Naive B cell (primary cell): ENCODE measurements at places on chromosomes 6 and 20. TPM values are rescaled to one million over a fixed set of nuclear protein-coding genes. Genes with fewer than 3 reads are reported as not detected.

The MYL9 gene
- 0.57 TPM for polyA plus RNA-seq

The ERVFRD-1 gene
- polyA plus RNA-seq, result 0.15 TPM

The DCDC2 gene
- polyA plus RNA-seq, result not detected

DNA sequence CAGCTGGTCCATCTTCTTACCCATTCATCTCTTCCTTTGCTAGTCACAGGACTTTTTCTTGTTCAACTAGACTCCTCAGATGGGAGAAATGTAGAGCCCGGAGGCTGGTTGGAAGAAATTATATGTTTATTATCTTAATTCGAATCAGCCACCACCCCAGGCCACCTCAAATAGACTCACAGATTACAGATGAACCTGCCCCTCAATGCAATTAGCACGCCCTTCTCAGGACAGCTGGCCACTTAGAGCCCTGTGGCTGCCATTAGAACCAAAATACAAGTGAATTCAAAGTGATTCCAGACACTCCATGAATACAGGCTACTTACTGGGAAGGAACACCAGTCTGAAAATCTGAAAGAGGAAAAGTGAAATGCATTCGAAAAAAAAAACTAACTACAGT lies 176.4 kb downstream of the MAFB start:
- no peak for DNase-seq

- DNase-seq, result no peak
Measured at GRCh38 chr20:23349338-23350195, 1.0 kb upstream of the NXT1 start.

DNA sequence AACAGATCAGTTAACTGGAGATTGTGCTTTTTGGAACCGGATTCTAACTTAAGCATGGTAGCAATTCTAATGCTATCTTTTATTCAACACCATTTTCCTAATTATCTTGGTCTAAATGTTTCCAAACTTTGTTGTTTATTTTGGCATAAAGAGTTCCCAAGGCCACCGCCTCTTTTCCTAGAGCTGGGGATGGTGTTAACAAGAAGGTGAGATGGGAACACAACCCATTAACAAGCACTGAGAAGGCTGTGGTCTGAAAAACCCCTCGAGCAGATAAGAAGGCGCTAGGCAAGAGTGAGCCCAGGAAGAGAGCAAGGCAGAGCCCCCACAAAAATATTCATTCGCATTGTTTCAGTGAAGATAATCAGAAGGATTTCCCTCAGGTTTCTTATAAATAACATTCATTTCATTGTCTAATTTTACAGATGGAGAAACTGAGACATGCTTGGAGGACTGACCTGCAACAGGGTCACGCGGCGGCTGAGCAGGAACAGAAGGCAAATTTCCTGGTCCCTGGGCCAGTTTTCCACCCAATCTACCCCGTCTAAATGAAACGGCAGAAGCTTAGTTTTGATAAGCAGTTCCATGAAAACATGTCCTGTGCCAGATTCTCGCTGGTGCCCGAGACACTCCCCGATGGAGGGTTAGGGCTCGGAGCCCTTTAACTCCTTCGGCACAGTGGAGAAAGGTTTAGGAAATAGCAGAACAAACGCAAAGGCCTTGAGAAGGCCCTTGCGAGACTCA lies 155.6 kb downstream of the FOXC1 start:
- DNase-seq, result no peak

GRCh38 chr6:31870385-31870921 lies 7.8 kb upstream of the NEU1 start:
- no peak for DNase-seq

DNA sequence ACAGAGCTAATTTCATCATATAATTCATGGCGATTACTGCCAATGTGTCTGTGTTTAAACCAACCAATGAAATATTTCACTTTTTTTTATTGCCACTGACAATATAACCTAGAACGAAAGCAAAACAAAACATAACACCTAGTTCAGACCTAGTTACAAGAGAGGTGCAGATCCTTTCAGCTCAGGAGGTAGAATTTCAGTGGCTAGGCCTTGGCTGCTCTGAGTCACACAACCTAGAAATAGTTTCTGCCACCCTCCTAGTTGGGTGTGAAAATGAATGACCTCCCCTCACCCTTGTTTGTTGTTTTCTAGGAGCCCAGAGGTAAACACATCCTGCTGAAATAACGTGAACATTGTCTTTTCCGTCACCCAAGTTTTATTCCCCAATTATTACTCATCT lies 356.3 kb downstream of the HTR1B start:
- DNase-seq, result no peak

- no peak for DNase-seq
Measured at GRCh38 chr6:129006724-129007514, 124.0 kb downstream of the LAMA2 start.

DNA sequence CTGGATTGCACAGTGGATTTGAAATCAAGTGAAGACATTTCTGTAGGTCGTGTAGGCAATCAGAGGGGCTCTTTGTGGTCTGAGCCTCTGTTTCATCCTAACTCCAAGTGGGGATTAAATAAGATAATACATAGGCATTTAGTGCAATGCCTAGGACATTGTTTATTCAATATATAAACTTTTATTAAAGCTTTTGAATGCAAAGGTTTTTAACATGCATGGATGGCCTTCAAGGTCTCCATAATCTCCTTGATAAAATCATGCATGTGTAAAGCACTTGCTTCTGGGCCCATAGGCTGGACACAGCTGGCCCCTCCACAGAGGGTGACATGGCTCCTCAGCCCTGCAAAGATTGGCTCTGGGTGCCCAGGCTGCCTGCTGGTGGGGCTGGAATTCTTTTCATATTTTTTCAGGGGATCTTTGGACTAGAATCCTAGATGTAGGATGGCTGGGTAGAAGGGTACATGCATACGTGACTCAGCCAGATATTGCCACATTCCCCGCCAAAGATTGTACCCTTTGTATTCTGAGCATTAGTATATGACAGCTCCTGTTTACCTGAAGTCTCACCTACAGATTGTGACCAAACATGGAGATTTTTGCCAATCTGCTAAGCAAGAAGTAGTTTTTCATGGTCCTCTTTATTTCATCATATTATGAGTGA lies 19.0 kb upstream of the AVP start:
- DNase-seq, result no peak

- DNase-seq, result no peak
Measured at GRCh38 chr20:64049060-64049877, at the start of gene SOX18. Gene SOX18, minus strand, starts transcription at chr20:64049639. Its CDS starts 123 bp downstream, at chr20:64049516.

GRCh38 chr6:153958860-153959259 lies 80.2 kb upstream of the OPRM1 start:
- no peak for DNase-seq
